Stimulated activated CD4-positive, alpha-beta T cell treated with anti-CD3 and anti-CD28 coated beads, Interleukin-1b, Interleukin-23, amount 100 ng/mL, for 24 hours (primary cell): ENCODE measurements at places on chromosomes 13 and 19.
A peak's percentile ranks its signal among the peaks of the same experiment; 100 is the strongest.

GRCh38 chr19:288911-289310 lies 2.3 kb downstream of the PLPP2 start:
- DNase-seq, result no peak

DNA sequence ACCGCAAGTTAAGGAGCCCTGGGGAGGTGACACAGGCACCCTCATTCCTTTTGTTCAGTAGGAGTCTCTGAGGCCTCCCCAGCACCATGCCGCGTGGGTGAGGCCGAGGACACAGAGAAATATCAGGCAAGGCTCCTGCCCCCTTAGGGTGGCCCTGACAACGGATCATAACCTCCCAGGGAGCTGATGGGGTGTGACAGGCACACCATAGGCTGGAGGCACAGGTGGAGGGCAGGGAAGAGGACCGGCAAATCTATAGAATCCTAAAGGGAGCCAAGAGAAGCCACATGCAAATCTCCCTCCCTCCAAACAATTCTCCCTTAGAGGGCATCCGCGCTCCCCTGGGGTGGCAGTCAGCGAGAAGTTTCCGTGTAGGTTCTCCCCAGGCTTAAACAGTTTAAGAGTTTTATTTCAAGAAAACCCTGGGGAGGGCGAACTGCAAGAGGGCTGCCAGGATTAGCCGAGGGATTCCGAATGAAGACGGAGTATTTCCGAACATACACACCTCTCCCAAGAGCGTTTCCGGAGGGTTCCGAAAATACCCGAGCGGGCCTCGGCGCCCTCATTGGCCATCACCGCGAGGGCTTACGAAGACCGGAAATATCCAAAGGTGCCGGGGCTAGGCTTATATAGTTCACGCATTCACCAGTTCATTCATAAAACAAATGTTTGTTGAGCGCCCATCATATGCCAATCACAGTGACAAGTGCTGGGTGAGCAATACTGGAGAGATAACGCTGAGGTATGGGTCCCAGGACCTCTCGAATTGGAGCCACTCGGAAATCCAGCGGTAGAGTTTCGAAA lies 610 bp upstream of the RPL28 start:
- peak; percentile 93 for DNase-seq

GRCh38 chr13:93345770-93346169 lies 119.2 kb downstream of the GPC6 start:
- DNase-seq, result no peak

DNA sequence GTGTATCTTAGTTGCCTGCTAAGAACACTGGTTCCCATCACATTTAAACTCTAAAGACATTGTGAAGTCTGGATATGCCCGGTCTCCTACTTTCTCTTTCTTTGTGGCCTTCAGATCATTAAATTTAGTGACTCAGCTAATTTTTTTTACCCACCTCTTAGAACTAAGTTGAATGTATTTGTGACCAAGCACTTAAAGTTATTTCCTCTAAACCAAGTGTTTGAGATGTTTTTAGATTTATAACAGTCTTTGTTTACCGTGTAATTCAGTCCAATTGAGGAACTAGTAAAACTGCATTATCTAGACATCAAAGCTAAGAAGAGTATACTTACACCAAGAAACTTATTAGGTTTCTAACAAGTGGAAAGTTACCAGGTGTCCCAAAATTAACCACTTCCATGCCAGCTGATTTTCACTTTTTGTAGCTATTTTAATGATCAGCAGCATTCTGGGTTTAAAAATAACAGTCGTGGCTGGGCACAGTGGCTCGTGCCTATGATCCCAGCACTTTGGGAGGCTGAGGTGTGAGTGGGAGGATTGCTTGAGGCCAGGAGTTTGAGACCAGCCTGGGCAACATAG lies 53.1 kb downstream of the ARHGAP35 start:
- DNase-seq, result no peak

DNA sequence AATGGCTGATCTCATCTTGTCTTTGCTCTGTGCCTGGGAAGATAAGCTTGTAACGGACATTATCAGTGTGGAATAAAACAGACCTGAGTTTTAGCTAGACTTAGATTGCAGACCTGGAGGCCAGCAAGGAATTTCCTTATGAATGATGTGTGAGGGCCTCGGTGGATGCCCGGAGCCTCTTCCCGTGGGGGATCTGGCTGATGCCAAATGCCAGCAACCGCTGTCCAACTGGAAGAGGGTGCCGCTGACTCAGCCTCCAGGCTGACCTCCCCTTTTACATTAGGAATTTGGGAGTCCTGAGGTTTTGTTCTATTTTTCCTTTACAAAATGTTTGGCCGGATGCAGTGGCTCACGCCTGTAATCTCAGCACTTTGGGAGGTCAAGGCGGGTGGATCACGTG lies 19.6 kb upstream of the LILRA2 start:
- no peak for DNase-seq

GRCh38 chr13:88246239-88246638 lies 575.1 kb downstream of the SLITRK5 start:
- no peak for DNase-seq

GRCh38 chr19:45245334-45245787 lies at the start of gene EXOC3L2:
Gene EXOC3L2, minus strand, starts transcription at chr19:45245407. Its CDS starts 6,362 bp downstream, at chr19:45239045.
- DNase-seq, result no peak

DNA sequence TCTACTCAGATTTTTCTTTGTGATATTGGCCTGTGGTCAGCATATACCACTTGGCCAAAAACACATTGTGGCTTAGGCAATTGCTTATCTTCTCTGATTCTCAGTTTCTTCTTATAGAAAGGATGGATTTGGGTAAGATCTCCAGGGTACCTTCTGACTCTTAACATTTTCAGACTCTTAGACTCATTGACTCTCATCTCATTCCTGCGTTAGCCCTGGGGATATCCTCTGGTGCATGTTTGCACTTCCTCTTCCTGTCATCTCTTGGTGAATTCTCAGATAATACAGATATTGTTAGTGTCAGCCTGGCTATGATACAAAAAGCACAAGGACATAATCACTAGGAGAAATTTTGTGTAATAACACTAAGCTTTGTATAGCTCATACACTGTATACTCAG lies 492.5 kb upstream of the GPC6 start:
- DNase-seq, result no peak

DNA sequence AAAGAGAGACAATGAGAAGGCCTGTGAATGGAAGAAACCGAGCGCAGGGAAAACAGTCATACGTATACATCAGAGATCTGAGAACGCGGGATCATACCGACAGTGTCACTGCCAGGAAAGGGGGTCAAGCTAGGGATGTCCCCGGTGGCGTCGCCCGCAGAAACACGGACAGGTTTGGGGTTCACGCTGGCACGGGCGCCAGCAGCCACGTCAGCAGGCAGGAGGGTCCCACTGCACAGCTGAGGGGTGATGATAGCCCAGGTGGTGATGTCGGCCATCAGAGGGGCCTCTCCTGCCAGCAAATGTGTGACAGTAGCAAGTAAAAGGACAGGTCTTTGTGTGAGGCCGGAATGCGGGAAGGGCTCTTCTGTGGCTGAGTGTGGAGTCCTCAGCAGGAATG lies 3.4 kb upstream of the ZNF229 start:
- DNase-seq, result no peak

- DNase-seq, result no peak
These were observed 71.3 kb downstream of the LHFPL6 start for GRCh38 chr13:39531646-39532045.
